Stimulated activated CD4-positive, alpha-beta T cell treated with anti-CD3 and anti-CD28 coated beads, Interleukin-1b, Interleukin-23, amount 100 ng/mL, for 1 hour (primary cell): ENCODE measurements at places on chromosomes 5 and 9.

GRCh38 chr9:88387552-88388202, 567 bp upstream of the SPIN1 start:
- no peak for DNase-seq

GRCh38 chr9:14300040-14300439, 13.9 kb downstream of the NFIB start:
- no peak for DNase-seq

- no peak for DNase-seq
Observed at GRCh38 chr9:130770679-130771442, 64.2 kb upstream of the ABL1 start.

DNA sequence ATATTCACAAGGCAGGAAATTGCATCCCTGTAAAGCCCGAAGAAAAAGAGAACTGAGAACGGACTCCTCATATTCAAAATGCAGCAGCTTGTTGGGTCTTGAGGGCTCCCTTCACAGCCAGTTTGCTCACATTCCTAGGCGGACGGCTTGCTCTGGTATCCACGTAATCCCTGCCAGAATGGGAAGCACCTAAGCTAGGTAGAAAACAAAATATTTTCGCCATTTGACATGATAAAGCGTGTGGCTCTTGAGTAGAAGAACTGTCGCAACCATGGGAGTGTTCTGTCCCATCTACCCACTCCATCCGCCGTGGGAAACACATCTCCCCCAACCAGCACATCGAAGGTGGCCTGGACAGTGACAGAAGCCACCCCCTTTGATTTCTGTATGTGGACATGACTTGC, 183.1 kb downstream of the GAS1 start:
- DNase-seq = no peak

DNA sequence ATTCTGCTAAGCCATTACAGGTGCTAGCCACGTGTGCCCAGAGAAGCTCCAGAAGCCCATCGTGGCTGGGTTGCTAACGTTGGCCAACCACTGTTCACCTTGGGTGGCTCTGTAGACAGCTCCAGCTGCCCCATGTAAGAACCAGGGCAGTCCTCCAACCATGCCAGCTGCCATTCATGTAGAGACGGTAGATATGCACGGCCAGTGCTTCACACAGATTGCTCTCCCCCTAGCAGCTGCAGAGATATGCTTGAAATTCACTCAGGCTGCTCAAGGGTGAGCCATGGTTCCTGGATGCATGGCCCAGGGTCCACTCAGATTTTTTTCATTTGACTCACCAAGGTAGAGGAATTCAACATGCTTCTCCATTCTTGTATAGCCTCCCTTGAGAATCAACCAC, 31.0 kb downstream of the GADD45G start:
- no peak for DNase-seq

GRCh38 chr5:73030995-73031394, 75.2 kb downstream of the FCHO2 start:
- no peak for DNase-seq

DNA sequence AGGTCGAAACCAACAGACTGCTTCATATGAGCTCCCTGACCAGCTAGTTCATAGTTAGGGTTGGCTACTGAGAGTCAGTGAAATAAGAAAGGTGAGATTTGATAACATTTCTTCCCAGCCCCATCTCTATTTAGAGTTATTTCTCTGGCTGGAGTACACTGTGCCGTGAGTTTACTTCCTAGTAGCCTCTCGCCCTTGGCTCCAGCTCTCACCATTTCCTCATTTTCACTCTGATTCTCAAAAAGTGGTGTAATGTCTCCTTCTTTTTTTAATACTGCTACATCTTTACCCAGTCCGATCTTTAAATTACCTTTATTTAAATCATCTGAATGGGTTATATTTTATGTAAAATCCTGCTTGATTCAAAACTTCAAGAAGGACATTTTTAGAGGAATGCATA, 100.4 kb upstream of the FAM174A start:
- no peak for DNase-seq

- DNase-seq = no peak
Observed at GRCh38 chr5:130514984-130515690, 610.9 kb downstream of the CHSY3 start.

- DNase-seq = no peak
Observed at GRCh38 chr9:21576331-21577189, 94.4 kb upstream of the IFNE start.

DNA sequence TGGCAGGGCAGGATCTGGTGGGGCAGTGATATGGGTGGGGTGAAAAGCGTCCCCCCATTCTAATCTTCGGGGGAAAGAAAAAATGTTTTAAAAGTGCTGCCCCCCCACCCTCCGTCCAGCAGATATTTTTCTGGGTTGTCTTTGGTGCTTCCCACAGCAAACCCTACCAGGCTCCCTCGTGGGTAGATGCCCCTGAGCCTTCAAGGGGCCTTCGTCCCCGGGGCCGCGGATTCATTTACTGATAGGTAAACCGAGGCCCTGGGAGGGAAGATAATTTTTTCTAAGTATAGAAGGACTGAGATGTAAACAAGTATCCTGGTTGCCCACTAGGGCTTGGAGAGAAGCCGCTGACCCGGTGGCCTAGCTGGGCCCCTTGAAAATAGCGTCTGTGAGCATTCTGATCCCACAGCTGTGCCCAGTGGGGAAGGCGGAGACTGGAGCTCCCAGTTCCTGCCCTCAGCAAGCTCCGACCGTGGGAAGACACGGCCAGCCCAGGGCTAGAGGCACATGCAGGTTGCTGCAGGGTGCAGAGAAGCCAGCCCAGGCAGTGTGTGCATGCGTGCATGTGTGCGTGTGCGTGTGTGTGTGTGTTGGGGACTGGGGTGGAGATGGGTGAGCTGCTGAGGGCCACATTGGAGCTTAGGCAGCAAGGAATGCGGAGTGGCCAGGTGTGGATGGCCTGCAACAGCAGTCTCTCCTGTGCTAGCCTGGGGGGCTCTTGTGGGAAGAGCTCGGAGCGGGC, 6.0 kb upstream of the RXRA start:
- no peak for DNase-seq

DNA sequence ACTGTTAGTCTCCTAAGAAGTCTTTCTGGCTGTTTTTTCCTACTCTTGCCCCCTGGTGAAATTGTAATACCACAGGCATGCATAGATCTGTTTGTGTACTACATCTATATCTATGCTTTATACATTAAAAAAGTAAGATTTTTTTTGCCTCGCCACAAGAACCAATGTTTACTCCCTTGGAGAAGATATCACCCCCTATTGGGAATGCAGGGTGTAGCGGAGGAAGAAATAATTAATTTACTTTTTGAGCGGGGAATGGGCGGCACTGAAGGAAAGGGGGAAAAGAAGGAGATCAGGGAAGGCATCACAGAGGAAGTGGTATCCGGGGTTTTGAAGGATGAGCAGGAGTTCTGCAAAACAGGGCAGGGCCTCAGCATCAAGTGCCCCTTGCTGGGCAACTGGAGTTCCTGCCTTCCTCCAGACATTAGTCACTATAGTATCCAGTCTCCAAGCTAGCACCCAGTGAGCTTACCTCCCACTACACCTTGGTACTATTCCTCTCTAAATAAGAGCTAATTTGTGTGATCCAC, 134.9 kb downstream of the GABBR2 start:
- no peak for DNase-seq

- DNase-seq = no peak
Observed at GRCh38 chr5:140344683-140345423, 1.6 kb downstream of the HBEGF start.

DNA sequence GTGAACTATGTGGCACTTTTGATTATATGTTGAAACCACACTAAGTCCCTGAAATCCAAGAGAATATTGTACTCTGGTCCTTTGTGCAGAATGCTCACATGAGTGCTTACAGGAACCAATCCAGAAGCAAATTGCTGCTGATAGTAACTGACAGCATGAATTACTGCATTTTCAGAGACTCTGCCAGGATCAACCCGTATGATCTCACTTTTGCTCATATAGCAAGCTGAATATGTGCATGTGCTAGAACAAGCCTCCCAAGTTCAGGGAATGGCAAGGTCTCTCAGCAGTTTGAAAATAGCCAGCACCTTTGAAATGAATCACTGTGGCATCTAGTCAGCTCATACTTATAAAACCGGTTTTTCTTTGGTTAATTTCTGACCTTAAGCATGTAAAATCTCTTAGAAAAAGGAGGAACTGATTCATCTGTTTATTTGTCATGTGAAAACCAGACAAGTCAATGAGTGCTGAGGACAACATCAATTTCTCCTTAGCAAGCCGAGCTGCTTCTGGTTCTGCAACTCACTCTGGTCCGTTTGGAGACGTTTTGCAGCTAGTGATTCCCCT, 215.7 kb upstream of the ELL2 start:
- DNase-seq = no peak

DNA sequence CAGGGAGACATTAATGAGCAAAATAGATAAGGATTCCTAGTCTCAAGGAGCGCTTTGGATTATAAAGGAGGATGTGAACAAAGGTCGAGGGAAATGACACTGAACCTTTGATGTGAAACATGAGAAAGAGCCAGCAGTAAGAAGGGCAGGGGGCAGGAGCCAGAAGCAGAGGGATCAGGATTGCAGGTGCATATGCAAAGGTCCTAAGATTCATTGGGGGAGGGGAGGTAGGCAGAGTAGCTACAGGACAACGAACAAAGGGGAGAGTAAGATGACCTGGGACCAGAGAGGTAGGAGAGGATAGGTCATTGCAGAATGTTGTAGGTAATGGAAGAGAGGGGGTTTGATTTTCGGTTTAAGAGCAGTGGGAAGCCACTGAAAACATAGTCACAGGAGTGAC, 129.2 kb upstream of the TRPM3 start:
- no peak for DNase-seq

- DNase-seq = no peak
Observed at GRCh38 chr9:33437898-33438297, 9.5 kb downstream of the AQP3 start.
